ENCODE measurements at places on chromosomes 2 and 18.

DNA sequence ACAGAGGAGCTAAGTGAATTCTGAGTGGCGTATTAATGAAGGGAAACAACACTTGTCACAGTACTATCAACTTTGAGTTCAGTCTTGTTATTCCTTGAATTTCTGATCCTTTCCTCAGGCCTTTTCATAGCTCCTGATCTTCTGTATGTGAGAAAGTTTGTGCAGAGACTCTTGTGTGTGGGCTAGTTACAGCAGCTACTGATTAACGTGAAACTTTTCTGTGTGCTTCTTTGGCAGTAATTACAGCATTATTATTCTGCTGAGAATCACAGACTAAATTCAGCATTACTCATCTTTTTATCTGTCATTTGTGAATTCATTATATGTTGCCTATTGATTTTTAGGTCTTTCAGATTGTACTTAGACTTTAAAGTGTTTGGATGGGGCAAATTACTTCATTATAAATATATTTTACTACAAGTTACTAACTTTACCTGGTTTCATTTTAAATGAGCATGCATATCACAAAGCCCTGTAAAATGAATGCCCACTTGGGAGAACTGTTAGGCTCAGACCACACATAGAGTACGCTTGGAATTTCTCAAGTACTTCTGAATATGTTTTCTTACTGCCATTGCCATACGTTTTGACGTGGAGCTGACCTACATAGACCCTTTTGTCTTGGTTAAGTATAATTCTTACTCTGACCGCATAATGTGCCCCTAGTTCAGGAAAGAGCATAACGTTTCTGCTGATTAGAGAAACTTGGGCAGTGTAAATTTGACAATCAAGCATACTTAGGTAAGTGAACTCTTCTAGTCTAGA lies 36.2 kb downstream of the CREB1 start:
- no peak for DNase-seq

DNA sequence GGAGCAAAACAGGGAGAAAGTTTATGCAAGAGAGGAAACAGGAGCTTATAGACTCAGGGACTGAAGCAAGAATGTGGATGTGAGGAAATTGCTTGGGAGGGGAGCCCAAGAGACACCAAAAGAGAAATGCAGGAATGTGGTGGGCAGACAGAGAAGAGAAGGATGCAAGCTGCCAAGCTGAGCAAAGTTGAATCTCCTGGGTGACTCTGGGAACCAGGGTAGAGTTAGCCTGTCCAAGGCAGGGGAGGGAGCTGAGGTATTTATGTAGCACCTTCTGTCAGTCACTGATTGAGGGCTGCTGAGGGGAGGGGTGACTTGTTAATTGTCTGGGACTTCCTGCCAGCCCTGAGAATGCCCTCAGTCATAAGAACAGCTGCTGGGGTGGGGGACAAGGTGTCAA lies 464.3 kb downstream of the NBAS start:
- DNase-seq, result no peak

DNA sequence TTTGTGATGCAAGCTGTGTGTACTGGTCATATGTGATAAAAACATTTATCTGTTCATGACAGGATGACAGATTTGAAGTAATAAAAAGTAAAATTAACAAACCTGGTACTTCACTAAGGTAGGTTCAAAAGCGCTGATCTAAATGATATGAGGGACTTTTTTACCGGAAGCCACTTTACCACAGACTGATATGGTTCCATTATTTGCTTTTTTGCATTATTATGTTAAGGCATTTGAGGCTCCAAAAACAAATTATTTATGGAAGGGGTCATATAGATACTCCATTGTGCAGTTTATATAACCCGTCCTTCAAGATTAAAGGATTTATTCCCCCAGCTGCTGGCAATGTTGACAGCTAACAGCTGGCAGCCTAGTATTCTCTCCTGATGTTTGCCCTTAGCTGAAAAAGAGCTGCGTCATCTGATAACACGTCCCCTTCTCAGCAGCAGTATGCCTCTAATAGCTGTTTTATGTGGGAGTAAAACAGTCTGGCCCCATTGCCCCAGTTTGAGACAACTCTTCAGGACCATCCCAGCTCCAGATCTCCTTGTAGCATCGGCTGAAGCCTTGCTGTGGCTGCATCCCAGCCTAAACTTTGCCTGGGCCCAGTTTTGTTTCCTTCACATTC lies 84.8 kb upstream of the XIRP2 start:
- DNase-seq, result no peak

DNA sequence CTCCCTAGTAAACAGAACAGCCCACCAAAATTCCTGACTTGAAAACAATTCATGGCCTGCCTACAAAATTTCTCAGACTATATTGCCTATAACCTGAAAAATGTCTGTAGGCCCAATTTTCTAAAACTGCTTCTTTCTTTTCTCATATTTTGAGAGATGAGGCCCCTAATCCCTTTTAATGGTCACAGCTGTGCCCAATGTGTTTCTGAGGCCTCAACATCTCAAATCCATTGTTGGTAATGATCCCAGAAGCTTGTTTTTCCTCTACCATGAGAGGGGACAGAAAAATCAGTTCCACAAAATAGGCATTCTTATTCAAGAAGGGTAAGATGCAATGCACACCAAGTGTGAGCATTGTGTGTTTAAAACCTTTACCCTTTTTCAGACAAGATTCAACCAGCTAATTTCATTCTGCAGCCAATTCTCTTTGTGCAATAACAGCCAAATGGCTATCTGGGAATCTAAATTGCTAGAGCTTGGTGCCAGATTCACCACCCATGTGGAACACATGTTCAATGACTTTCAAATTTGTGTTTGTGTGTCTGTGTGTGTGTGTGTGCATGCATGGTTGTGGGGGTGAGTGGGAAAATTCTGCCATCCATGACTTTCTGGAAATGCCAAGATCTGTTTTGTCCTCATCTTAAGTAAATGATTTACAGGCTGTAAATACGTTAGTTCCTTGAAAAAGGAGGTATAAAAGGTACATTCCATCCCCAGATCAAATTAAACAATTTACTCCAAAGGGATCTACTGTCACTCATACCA lies 319.5 kb downstream of the TNS1 start:
- no peak for DNase-seq

- no peak for DNase-seq
Measured at GRCh38 chr2:204228169-204228886, 291.8 kb downstream of the ICOS start.

GRCh38 chr2:237427769-237428506 lies 14.0 kb upstream of the COL6A3 start:
- DNase-seq, result no peak

- no peak for DNase-seq
Measured at GRCh38 chr18:9561759-9562158, 52.6 kb downstream of the PPP4R1 start.

DNA sequence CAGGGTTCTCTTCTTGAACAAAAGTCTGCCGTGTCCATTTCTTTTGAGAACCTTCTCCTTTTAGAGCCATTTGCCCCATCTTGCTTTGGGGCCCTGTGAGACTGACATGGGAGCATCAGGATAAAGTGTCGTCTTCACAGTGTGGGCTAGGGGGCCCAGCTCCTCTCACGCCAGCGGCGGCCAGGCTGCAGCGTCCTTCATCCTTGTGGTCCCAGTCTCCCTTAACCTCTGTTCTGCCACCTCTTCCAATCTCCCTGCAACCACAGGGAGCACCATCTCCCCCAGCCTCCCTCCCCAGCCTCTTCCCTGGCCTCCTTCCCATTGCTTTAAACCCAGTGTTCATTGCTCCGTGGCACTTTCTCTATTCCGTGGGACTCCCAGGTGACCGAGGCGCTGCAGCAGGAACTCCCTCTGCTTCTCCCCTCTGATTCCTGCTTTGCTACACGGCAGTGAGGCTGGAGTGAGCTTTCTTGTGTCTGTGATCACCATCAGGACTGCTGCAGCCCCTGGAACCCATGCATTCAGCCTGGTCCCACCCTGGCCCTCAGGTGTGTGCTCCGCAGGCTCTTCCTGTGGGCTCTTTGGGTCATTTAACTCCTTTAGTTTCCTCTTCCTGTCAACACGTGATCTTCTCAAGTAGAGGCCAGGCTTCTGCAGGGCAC lies 234.1 kb downstream of the MYT1L start:
- DNase-seq, result no peak

- DNase-seq, result no peak
Measured at GRCh38 chr18:74718312-74718711, 120.6 kb downstream of the ZNF407 start.

DNA sequence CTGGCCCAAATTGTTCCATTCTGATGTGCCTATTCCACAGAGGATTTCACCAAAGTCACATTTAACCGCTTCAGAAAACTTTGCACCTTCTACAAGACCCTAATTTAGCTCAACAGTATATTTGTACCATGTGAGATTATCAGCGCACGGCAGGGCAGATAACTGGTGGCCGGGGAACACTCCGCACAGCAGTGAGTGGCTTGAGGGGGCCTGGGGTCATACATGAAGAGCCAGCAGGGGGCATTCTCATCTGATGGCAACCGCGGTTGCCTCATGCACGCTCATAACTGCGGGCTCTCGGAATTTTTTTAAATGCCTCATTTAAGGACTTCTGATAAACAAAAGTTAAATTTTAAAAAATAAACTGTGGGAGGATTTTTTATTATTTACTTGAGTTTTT lies 84.1 kb downstream of the BIN1 start:
- DNase-seq, result no peak

- no peak for DNase-seq
Measured at GRCh38 chr18:58828399-58829121, 36.1 kb upstream of the ZNF532 start.

DNA sequence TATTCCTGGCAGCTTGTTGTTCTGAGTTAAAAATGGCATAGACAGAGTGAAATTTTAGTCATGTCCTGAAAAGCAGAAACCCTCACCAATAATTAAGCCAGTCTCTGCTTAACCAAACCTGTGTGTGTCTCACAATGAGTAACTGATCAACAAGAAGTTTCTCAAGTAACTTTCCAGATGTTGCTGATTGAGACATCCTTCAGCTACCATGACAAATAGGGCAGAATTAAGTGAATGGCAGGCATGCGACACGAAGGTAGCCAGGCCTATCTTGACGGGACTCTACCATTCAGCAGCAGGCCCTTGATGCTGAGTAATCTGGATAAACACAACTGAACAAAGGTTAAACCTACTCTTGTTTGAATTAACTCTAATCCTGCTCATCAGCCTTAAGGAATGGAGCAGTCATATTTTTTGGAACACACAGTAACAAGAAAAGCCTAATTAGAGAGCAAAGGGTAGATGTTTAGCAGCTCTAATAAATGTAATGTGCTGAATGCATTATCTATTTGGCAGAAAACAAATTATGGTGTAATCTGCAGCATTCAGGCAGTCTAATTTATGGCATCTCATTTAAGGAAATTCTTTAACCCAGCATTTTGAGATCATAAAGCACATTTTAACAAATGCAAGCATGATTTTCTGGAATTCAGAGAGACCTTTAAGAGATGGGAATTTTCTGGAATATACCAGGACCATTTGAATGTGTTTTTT lies 159.5 kb upstream of the EPHA4 start:
- no peak for DNase-seq

DNA sequence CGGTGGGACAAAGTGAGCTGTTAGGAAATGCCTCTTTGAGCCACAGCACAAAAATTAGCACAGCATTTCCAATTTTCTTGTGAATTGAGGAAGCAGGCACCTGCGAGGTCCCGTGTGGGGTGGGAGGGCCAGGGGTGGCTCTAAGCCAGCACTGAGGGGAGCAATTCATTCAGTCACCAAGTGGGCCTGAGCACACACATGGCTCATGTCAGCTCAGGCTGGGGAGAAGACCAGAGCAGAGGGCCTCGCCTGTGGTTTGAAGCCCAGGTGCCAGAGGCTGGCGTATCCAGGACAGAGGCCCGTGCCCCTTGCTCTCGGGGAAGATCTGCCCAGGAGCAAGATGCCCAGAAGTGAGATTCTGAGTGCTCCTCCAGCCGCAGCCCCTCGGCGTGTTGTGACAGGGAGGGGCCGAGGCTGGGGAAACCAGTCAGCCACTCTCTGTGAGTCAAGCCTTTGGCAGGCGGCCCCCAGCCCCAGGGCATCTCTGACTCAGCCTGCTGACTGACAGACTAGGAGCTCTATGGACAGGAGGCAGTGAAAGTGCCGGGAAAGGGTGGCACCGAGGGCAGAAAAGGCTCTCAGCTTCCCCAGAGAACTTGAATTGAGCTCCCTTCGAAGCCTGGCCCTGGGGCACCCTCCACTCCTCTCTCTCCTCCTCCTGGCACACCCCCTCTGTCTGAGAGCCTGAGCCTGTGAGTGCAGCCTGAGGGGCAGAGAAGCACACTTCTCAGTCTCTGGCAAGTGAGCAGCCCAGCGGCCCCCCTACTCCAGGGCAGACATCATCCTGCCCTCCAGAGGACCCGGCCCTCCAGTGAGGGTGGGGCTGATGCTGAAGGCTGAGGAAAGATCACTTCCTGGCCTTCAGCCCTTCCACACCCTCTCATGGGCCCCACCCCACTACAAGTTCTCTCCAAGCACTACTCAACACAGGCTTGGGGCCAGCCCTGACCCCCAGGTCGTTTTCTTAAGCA lies 32.3 kb downstream of the CYP26B1 start:
- DNase-seq, result no peak

DNA sequence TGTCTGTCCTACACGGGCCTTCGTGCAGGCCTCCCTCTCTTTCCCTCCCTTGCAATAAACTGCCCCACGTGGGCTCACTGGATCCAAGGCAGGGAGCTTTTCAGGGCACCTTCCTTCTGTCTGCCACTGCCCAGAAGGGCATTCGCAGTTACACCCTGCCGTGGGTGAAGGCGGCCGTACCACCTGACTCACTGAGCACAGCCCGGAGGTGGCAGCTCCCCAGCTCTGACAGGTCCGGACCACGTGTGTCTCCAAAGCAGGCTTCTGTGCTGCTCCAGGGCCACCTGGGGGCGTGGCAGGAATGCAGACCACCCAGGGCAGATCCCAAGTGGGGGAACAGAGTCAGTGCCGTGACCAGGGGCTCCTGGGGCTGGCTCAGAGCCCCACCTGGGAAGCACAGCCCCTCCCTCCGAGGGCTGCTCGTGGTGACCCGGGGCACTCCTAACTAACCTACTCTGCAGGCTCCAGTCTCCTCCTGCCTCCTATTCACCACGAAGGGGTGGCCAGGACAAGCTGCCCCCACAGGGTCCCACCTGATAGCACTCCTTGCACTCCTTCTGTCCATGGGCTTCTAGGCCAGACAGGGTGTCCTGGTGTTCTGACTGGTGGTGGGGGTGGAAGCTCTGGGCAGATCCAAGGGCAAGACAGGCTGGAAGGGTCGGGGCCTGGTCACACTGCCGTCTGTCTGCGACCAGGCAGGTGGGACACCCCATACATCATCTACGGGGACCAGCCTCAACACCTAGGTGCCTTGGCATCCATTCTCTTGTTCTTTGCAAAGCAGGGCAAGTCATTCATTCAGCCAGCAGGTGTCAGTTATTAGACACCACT lies 9.7 kb downstream of the SNED1 start:
- no peak for DNase-seq

All from COR-L47 (cell line).